T-cell (primary cell): ENCODE measurements at places on chromosomes 3 and 15. TPM values are rescaled to one million over a fixed set of nuclear protein-coding genes. Genes with fewer than 3 reads are reported as not detected.

DNA sequence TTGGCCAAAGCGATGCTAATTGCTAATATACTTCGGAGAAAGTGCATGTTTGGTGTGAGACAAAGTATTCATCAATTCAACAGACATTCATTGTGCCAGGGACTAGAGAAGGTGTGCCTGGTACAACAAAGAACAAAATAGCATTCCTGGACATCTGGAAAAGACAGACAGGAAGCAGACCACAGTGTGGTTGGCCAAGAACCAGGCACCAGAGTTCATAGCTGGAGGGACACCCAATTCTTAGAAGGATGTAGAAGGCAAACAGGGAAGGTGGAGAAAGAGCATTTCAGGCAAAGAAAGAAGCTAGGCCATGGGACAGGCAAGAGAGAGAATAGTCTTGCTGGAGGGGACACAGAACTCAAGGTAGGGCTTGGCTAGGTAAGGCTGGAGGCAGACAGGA lies 105.8 kb upstream of the ETV5 start:
- H3K4me1 ChIP-seq = peaks cover 2% of the 10 kb centered on the region
- no peak overlapping the region for H3K27ac ChIP-seq
- no peaks in the 10 kb centered on the region for H3K36me3 ChIP-seq
- no peak overlapping the region for H3K4me3 ChIP-seq

GRCh38 chr3:130800829-130801228 lies 54.2 kb upstream of the PIK3R4 start:
- no peak overlapping the region for H3K4me3 ChIP-seq
- no peaks in the 10 kb centered on the region for H3K36me3 ChIP-seq
- H3K27ac ChIP-seq = no peak overlapping the region
- no peak for DNase-seq
- no peaks in the 10 kb centered on the region for H3K4me1 ChIP-seq
- no peaks in the 10 kb centered on the region for H3K27me3 ChIP-seq

DNA sequence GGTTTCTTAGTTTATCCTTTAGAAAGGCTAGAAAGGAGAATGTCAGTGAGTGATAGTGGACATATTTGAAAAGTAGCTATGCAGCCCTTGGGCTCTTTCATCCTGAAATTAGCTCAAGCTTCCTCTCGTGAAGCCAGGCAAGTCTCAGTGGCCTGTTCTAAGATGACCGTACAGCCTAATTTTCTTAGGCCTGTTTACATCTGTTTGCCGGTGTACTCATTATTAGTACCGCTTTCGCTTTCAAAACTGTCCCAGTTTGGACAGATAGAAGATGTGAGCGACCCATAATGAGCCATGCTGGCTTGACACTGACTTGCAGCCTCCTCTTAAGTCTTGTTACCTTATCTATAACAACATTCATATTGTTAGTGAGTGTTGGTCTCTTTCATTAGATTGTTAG lies 5.7 kb upstream of the ARL14 start:
- H3K36me3 ChIP-seq = no peaks in the 10 kb centered on the region
- no peak overlapping the region for H3K4me3 ChIP-seq
- DNase-seq = no peak
- H3K27ac ChIP-seq = no peak overlapping the region
- H3K27me3 ChIP-seq = peaks cover 2% of the 10 kb centered on the region
- no peaks in the 10 kb centered on the region for H3K4me1 ChIP-seq

DNA sequence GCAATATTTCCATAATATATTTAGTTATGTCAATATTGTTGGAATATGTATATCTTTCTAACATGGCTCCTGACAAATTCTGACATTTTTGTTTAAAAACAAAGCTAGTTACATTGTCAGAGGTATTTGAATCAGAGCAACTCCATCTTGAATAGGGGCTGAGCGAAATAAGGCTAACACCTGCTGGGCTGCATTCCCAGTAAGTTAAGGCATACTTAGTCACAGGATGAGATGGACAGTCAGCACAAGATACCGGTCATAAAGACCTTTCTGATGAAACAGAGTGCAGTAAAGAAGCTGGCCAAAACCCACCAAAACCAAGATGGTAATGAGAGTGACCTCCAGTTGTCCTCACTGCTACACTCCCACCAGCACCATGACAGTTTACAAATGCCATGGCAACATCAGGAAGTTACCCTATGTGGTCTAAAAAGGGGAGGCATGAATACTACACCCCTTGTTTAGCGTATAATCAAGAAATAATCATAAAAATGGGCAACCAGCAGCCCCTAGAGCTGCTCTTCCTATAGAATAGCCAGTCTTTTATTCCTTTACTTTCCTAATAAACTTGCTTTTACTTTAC lies 30.4 kb downstream of the RPL22L1 start:
- no peak overlapping the region for H3K4me3 ChIP-seq
- H3K4me1 ChIP-seq = no peaks in the 10 kb centered on the region
- peaks cover 5% of the 10 kb centered on the region for H3K27me3 ChIP-seq
- no peak for DNase-seq

DNA sequence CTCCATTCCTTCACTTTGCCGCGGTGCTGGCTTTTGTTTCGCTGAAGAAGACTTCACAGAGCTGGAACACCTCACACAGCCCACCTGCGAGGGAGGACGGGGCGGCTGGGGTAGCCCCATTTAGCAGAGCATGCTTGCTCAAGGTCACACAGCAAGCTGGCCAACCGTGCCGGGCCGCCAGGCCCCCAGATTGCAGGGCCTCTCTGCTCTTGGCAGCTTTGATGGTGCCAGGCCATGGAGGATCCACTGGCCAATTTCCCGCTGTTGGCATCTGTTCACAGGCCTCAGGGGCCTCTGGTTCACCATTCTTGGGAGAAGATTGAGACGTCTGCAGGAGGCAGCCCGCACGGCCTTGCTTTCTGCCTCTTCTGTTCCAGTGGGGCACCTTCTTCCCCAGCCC lies 77.9 kb upstream of the LINGO1 start:
- H3K27me3 ChIP-seq = no peaks in the 10 kb centered on the region
- no peak for DNase-seq
- no peak overlapping the region for H3K4me3 ChIP-seq
- no peaks in the 10 kb centered on the region for H3K4me1 ChIP-seq
- H3K27ac ChIP-seq = no peak overlapping the region

The CASR gene
- total RNA-seq = not detected

- no peak for DNase-seq
- peaks cover 8% of the 10 kb centered on the region for H3K27me3 ChIP-seq
- H3K36me3 ChIP-seq = no peaks in the 10 kb centered on the region
- no peak overlapping the region for H3K4me3 ChIP-seq
- no peaks in the 10 kb centered on the region for H3K4me1 ChIP-seq
These were observed 76.1 kb upstream of the TPM1 start for GRCh38 chr15:62966294-62967078.

DNA sequence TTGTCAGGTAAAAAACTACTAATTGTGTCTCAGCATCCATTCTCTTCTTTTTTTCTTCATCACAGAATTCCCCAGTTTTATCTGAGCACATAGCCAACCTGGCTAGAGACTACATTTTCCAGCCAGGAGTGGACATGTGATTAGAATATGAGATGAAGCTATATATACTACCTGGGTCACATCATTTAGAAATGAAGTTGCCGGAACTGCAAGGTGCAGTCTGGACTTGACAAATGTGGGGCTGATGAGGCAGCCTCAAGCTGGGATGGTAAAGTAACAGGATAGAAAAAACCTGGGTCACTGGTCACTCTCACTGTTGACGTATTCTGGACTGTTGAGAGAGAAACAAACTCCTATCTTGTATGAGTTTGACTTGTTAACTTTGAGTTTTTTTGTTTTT lies 99.6 kb downstream of the STRIT1 start:
- no peak overlapping the region for H3K4me3 ChIP-seq
- H3K36me3 ChIP-seq = no peaks in the 10 kb centered on the region
- no peak for DNase-seq
- no peaks in the 10 kb centered on the region for H3K27me3 ChIP-seq

- no peak overlapping the region for H3K27ac ChIP-seq
- no peaks in the 10 kb centered on the region for H3K27me3 ChIP-seq
- H3K4me1 ChIP-seq = no peaks in the 10 kb centered on the region
- DNase-seq = no peak
These were observed 27.1 kb upstream of the SLC30A4 start for GRCh38 chr15:45549541-45550220.

DNA sequence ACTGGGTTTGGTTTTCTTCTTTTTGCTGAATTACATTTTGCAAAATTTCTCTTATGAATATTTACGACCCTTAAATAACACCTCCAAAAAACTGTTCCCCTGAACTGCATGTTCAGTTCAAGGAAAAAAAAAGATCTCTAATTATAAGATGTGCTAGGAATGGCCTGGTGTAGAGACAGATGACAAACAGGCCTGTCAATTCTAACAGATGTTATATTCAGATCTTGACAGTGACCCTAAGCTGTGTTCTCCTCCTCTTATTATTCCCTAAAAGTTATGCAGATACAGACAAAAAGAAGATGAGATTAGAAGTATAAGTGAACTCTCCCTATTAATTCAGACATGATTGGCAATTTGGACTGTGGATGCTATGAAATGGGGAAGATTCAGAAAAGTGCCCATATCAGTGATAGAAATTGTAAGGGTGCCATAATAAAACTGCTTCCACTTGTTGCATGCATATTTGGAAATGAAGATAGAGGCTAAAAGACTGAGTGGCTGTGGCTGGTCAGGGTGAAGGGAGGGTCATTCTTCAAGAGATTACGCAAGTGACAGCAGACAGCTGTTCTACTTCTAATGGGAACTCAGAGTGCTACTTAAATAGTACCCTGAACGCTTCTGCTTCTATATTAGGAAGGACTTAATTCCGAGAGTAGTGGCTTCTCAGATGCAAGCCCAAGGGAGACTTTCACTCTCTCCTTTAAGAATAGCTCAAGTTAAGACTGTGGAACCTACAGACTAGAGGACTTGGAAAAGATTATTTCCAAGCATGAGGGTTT lies 75.5 kb downstream of the ADAMTS9 start:
- no peaks in the 10 kb centered on the region for H3K4me1 ChIP-seq
- DNase-seq = no peak
- no peak overlapping the region for H3K4me3 ChIP-seq
- no peak overlapping the region for H3K27ac ChIP-seq
- H3K27me3 ChIP-seq = no peaks in the 10 kb centered on the region
- H3K36me3 ChIP-seq = no peaks in the 10 kb centered on the region

The P3H2 gene
- total RNA-seq = not detected

GRCh38 chr3:86845726-86846125 lies 145.2 kb downstream of the VGLL3 start:
- H3K27me3 ChIP-seq = no peaks in the 10 kb centered on the region
- no peaks in the 10 kb centered on the region for H3K4me1 ChIP-seq
- no peak overlapping the region for H3K4me3 ChIP-seq
- DNase-seq = no peak

DNA sequence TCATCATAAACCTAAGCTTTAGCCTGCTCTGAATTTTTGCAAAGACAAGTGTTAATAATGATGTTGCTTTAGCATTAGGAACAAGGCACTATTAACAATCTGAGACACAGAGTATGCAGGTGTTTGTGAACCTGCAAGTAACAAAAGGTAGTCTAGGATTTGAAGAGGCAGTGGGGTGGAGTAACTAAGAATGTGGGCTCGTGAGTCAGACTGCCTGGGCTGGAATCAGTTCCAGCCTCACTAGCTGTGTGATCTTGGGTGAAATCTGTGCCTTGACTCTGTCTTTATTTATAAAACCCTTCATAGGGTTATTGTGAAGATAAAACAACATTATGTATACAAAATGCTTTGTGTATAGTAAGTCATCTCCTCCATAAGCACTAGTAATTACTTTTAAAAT lies 610.6 kb upstream of the CFAP20DC start:
- H3K27me3 ChIP-seq = no peaks in the 10 kb centered on the region
- H3K36me3 ChIP-seq = no peaks in the 10 kb centered on the region
- no peaks in the 10 kb centered on the region for H3K4me1 ChIP-seq
- DNase-seq = no peak
- no peak overlapping the region for H3K27ac ChIP-seq

The C2CD4B gene
- not detected for total RNA-seq

The ASB14 gene
- total RNA-seq = not detected

GRCh38 chr15:42102646-42103235 lies 8.4 kb upstream of the PLA2G4D start:
- H3K36me3 ChIP-seq = no peaks in the 10 kb centered on the region
- H3K27ac ChIP-seq = no peak overlapping the region
- no peak for DNase-seq
- H3K27me3 ChIP-seq = no peaks in the 10 kb centered on the region
- no peak overlapping the region for H3K4me3 ChIP-seq
- H3K4me1 ChIP-seq = peaks cover 4% of the 10 kb centered on the region

DNA sequence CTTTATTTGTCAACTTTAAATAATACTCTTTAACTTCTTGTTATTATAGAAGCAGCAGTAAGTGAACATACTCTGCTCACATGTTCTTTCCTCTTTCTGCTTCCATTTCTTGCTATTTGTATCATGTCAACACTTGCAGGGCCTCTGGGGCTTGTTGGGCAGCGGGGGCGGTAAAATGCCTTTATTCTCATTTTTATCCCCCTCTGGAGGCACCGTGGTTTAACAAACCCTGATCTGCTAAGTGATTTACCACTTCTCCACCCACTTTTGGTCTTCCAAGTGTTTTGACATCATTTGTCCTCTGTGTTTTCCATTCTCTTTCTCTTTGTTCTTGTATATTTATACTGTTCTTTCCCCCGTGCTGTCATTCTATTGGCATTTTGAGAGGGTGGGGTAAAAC lies 33.9 kb downstream of the SCN10A start:
- H3K27me3 ChIP-seq = no peaks in the 10 kb centered on the region
- no peaks in the 10 kb centered on the region for H3K4me1 ChIP-seq
- no peaks in the 10 kb centered on the region for H3K36me3 ChIP-seq

DNA sequence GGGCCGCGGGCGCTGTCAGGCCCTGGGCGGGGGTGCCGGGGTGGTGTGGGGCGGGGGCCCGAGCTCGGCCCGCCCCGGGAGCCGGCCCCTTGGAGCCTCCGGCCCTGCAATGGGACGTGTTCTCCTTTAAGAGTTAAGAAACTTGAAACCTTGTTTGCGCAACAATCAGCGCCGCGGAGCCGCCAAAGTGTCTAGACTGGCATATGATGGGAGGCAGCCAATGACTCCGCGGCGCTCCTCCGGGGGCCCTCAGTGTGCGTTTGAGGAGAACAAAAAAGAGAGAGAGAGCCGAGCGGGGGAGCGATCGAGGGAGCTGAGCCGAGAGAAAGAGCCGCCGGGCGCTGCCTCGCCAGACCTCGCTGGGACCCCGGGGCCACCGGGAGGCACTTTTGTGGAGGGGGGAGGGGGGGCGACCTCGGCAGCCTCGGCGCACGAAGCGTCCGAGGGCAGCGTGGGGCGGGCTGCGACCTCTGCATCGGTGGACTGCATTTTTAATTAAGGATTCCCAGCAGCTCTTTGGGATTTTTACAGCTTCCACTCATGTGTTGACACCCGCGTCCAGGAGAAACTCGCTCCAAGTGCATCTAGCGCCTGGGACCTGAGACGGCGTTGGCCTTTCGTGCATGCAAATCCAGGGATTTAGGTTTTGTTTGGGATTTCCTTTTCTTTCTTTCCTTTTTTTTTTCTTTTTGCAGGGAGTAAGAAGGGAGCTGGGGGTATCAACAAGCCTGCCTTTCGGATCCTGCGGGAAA lies at the start of gene SMAD6:
Gene SMAD6, plus strand, starts transcription at position 202 of the 752 bp plus-strand sequence. CDS start 1,023 bp downstream, outside the sequence.
- H3K36me3 ChIP-seq = no peaks in the 10 kb centered on the region
- H3K4me1 ChIP-seq = peaks cover 29% of the 10 kb centered on the region
- DNase-seq = peak; percentile 54
- H3K4me3 ChIP-seq = peak within 1 kb of the TSS; percentile 89

GRCh38 chr3:68256635-68257223 lies 602.3 kb upstream of the SUCLG2 start:
- H3K4me3 ChIP-seq = no peak overlapping the region
- peak; percentile 1 for DNase-seq
- no peaks in the 10 kb centered on the region for H3K4me1 ChIP-seq
- no peaks in the 10 kb centered on the region for H3K27me3 ChIP-seq

The SPATA12 gene
- not detected for total RNA-seq
